Caudate nucleus (tissue), 63 donors: ENCODE measurements at places on chromosomes 5 and 9.

DNA sequence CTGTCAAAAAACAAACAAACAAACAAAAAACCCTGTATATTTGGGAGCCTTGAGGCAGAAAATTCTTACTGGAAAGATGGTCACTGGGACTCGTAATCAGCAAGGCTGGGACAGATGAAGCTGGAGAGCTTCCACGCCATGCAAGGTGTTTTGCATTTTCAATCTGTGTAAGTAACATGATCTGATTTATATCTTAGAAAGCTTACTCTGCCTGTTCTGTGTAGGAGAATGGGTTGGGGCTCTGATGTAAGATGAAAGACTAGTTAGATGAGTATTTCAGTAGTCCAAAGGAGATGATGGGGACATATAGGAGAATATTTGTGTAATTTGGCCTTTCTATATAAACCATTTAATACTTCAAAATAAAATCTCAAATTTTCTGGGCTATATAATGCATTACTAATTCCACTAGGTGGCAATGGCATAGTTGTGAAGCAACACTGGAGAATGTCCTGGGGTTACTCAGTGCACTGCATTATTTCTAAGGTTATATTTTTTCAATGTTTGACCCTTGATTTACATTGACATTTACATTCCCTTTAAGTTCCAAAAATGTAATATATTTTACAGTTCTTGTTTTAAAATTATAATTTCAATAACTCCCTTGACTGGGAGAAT, 21.9 kb upstream of the FSD1L start:
- no peak for DNase-seq

GRCh38 chr9:97132865-97133264, 93.9 kb upstream of the CTSV start:
- DNase-seq = no peak

DNA sequence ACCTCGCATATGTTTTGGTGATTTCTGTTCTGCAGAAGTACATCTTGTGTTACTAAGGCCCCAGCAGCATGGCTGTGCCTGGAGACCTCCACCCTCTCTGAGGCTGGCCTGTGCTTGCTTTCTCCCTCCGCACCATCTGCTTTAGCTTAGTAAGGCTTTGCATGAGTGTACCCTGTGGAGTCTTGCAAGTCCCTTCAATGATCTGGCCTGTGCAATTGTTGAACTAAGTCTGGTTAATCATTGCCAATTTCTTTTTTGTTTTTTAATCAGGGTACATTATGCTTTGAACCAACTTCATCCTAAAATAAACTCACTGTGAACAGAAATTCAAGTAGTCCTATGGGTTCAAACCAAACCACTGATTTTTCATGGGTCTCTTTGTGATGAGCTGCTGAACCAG, 32.3 kb downstream of the ACOT12 start:
- DNase-seq = no peak

DNA sequence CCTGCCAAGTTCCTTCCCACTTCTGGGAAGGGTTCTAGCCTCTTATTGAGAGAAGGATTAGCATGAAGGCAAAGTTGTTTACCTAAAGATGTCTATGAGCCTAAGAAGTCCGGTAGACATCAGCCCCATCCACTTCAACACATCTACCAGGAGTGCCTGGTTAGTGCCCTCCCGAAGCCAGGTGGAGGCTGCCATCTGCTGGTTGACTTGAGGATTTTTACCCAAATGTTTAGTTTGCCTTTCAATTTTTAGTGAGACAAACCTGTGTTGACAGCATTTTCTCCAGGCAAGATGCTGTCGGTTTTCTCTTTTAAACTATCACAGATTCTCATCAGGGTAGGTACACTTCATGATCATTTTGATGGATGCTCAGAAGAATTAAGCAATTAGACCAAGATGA, 83.6 kb upstream of the TNFSF8 start:
- no peak for DNase-seq

- no peak for DNase-seq
Observed at GRCh38 chr5:151721812-151722391, 35.2 kb upstream of the SPARC start.

DNA sequence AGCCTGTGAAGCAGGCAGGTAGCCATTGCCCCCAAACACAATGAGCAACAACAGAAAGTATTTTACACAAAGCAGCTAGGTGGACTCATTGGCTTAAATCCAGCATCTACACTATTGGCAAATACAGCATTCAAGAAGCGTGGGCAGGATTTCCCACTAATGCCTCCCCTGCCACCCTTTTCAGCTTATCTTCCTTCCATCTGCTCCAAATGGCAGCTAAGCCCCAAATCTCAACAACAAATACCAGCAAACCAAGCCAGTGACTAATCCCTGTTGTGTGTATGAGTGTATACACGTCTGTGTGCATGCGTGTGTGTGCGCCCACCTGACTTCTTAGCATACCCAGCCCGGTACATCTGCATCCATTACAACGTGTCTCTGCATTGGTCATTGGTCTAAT, 151.2 kb upstream of the WWC1 start:
- no peak for DNase-seq

- DNase-seq = no peak
Observed at GRCh38 chr9:127384016-127384730, 12.8 kb upstream of the SLC2A8 start.

DNA sequence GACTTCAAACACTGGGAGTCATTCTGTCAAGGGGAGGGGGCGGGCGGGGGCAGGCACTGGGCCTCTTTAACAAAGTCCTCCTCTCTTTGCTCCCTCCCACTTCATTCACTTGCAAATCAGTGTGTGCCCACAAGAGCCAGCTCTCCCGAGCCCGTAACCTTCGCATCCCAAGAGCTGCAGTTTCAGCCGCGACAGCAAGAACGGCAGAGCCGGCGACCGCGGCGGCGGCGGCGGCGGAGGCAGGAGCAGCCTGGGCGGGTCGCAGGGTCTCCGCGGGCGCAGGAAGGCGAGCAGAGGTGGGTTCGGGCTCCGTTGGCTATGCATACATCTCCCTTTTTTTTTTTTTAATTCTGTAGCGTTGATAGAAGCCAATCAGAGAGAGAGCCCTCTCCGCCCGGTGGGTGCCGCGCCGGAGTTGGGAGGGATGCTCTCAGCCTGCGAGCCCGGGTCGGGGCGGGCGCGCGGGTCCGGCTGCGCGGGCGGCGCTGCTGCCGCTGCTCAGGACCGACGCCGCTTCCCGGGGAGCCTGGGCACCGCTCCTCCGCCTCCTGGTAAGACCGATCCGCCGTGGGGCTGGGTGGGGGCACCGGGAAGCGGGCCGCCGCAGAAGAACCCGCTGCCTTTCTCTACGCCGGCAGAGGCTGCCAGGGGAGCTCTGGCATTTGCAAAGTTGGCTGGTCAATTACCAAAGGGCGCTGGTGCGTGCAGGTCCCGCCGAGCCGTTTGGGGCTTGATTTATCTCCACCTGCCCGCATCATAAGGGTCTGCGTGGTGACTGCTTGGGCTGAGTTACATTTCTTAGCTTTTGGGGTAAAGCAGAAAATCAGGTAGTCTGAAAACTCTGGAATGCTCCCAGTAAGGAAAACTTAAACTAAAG, at the start of gene CDH6:
Gene CDH6, plus strand, starts transcription at position 96 of the 877 bp plus-strand sequence. CDS start 73,788 bp downstream, outside the sequence.
- DNase-seq = peak; percentile 39

GRCh38 chr5:112641515-112642110, 96.1 kb upstream of the APC start:
- no peak for DNase-seq

- DNase-seq = no peak
Observed at GRCh38 chr9:29212397-29213387, 1639.4 kb upstream of the C9orf72 start.

DNA sequence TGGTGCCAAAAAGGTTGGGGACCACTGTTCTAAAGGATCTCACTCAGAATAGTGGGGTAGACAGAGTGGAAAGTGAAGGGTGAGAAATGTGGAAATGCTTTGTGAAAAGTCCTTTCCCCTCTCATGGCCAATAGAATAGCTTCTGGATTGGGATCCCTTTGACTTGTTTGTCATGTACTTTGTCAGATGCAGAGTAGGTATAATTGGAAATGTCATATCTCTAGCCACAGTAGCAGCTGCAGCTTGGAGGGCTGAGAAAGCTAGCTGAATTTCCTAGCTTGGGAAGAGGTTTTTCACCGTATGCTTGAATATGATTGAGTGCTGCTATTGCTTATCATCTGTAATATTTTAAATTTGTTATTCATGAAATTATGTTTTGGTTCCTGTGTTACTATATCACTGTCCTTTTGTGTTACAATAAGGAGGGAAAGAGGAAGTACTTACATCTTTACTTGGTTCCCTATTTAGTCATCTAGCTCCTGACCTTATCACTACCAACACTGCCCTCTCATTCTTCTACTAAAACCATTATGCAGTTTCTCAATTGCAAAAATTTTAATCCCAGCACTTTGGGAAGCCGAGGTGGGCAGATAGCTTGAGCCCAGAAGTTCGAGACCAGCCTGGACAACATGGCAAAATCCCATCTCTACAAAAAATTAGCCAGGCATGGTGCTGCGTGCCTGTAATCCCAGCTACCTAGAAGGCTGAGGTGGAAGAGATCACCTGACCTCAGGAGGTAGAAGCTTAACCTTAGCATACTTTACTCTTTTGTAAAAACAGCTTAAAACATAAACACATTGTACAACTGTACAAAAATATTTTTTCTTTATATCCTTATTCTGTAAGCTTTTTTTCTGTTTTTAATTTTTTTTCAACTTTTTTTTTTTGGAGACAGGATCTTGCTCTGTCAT, 12.4 kb downstream of the SLC30A5 start:
- no peak for DNase-seq

DNA sequence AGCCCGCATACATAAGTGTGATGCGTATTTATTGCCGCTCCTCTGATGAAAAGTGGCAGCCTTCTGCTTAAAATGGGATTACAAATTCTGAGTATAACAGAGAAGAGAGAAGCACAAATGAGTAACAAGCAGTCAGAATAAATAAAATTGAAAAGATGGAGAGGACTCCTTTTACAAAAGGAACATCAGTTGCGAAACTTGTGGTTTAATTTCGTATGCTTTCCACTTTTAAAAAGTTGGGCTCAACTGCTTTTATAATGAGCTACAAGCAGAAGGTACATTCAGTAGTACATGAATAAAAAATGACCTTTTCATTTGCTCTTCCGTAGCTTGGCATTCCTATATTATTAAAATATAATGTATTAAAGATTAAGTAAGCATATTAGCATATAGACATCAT, 320.0 kb downstream of the FBXL17 start:
- DNase-seq = no peak

- no peak for DNase-seq
Observed at GRCh38 chr9:73143711-73144328, 7.8 kb upstream of the ANXA1 start.

DNA sequence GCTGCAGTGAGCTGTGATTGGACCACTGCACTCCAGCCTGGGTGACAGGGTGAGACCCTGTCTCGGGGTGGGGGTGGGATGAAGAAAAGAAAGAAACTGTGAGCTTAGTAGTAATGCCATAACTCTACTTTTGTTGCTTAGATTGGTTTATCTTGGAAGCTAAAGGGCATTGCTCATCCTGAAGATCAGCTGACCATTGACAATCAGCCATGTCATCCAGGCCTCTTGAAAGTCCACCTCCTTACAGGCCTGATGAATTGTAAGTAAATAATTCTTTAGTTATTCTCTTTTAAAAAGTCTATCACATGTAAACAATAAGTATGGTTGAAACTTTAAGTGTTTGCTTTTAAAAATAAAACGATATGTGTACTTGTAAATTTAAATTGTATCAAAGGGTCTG, 11.4 kb downstream of the OCLN start:
- DNase-seq = no peak

DNA sequence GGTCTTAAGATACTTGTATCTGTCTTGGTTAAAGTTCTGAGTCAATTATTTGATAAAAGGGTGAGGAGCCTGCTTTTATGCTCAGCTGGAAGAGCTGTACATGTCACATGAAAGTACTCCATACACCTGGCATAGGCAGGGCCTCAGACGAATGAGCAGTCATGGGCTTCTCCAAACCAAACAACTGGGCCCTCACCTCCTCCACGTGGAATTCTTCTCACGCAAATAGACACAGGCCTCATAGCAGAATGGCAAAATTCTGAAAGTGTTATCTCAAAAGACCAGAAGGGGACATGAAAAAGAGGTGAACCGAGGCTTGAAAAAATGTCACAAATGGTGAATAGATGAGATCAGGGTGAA, 48.6 kb downstream of the FAM240B start:
- DNase-seq = no peak

- no peak for DNase-seq
Observed at GRCh38 chr5:71922584-71923106, 184.6 kb upstream of the MAP1B start.

- no peak for DNase-seq
Observed at GRCh38 chr9:128685636-128686489, 3.2 kb upstream of the SET start.

GRCh38 chr9:133268335-133269056, 6.5 kb downstream of the ABO start:
- DNase-seq = no peak

DNA sequence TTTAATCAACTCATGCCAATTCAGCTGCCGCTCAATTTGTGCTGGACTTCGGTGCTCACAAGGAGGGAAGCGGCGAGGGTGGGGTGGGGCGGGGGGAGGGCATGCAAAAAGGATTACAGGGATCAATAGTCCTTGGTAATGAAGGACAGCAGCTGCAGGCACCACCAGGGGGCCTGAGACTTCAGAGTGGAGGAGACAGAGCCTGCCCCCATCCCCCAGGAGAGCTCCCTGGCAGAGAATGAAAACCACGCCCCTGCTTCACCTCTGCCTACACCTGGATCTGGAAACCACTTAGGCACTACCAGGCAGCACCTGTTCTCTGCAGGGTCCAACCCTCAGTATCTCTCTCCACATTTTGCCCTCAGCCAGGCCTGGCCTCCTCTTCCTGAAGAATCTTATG, 155.6 kb downstream of the TRIM32 start:
- DNase-seq = no peak

DNA sequence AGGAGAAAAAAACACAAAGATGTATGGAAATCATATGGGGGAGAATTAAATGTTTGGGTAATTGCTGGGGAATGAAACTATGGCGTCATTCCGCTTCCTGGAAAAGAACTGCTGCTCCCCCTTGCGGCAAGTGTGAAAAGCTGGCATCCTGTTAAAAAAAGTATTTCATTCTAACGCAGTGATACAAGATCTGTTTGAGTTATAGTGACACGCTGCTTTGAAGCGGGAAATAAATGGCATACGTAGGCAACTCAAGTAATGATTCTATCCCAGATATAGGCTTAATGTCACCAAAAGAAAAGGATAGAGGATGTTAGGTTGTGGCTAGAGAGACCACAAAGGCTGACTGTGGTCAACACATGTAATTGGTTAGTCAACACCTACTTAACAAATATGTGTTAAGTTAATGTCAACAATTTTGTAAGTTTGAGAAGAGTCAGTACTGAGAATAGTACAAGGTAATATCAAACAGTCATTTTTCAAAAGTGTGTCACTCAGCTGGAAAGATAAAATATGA, 70.2 kb upstream of the ALDH1A1 start:
- no peak for DNase-seq

DNA sequence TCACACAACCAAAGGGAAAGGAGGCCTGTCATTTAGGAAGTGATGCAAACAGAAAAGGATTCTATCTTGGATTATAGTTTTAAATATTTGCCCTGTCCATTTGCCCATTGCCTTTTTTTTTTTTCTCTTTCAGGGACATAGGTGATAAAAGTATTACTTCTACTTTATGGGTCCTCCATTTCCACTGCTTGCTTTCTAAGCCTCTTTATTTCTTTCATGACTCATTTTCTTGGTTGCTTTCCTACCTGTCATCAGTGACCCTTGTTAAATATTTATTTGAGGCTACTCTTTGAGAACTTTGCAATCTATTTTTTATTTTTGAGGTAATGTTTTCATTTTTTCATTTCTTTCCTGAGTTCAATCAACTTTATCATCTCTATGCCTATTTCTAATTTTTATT, 522.9 kb upstream of the ARRDC3 start:
- no peak for DNase-seq

- no peak for DNase-seq
Observed at GRCh38 chr5:33180900-33181299, 259.9 kb upstream of the TARS1 start.

- DNase-seq = no peak
Observed at GRCh38 chr9:17656889-17657288, 78.0 kb downstream of the SH3GL2 start.
